Fibroblast of skin of scalp (primary cell): ENCODE measurements at places on chromosomes 13 and 19.

GRCh38 chr13:95494082-95494681 lies 58.3 kb upstream of the CLDN10 start:
- peak; percentile 56 for DNase-seq

GRCh38 chr13:31067416-31068118 lies 94.1 kb downstream of the HSPH1 start:
- peak; percentile 35 for DNase-seq

DNA sequence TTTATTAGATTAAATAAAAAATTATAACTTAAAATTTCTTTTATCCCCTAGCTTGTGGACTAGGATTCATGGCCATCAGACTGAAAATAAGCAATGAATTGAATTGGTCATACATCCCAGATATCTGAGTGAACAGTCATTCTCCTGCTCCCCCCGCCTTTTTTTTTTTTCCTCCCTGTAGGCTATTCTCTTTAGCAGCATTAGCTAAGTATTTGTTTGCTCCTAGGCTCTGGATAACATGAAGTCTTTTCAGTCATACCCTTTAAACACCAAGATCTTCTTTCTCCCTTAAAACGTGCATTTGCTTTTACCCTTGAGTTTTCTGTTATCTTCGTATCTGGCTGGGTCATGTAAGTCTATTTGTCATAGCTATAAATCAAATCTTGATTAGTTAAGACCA lies 866.7 kb upstream of the SPRY2 start:
- no peak for DNase-seq

- DNase-seq: peak; percentile 31
These were observed 111.3 kb downstream of the KATNAL1 start for GRCh38 chr13:30196025-30196424.
